Fibroblast of skin of left biceps (primary cell): ENCODE measurements at places on chromosomes 11 and 22.

GRCh38 chr11:120255519-120255866 is 15.6 kb downstream of the POU2F3 start:
- no peak for DNase-seq

GRCh38 chr22:20118300-20119020 is 1.4 kb upstream of the TRMT2A start:
- no peak for DNase-seq

DNA sequence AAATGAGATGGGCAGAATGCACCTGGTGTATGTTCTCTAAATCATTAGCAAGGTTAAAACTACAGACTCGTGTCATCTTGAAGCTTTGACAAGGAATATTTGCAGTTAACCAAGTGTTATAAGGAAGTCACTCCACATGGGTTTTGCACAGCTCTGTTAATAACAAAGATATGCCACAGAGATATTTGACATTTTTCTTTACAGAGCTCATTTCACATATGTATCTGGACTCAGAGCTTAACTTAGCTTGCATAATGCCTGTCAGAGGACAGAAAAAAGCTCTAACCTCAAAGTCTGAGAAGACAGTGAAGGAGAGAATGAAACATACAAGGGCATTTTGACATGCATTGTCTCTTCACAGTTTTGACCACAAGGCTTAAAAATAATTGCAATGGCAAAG is 105.5 kb downstream of the C11orf87 start:
- DNase-seq = peak; percentile 38

GRCh38 chr22:19331474-19331873 is 40.0 kb upstream of the CLTCL1 start:
- no peak for DNase-seq

GRCh38 chr22:22099194-22099486 is 116.6 kb upstream of the TOP3B start:
- no peak for DNase-seq

GRCh38 chr11:132535830-132536229 is 996.5 kb downstream of the OPCML start:
- no peak for DNase-seq

DNA sequence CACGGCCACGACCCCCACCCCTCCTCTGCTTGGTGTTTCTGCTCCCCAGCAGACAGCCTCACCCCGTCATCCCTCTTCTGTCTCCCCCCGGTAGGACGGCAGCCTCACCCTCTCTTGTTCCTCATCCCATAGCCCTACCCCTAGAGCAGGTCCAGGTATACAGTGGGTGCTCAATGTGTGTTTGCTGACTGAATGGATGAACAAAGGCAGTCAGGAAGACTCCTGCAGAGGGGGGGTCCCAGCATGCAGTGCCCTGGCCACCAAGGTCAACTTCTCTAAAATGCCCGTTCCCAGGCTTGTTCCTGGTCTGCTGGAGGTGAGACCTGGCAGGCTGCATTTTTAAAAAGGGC is 34.7 kb upstream of the FADD start:
- DNase-seq = no peak

DNA sequence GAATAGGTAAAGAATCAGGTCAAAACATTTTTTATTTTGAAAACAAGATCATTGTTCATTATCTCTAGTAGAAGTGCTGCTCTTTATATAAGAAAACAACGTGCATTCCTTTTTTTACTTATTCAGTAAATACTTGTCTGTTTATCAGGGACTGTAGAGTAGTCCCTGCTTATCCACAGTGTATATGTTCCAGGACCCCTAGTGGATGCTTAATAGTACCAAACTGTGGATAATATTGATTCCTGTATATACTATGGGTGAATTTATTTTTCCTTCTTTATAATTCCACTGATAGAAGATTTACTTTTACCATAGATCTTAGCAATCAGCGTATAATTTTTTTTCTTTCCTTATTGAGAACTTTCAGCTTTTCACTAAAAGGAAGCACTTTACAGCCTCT is 32.6 kb downstream of the CEP295 start:
- DNase-seq = no peak

DNA sequence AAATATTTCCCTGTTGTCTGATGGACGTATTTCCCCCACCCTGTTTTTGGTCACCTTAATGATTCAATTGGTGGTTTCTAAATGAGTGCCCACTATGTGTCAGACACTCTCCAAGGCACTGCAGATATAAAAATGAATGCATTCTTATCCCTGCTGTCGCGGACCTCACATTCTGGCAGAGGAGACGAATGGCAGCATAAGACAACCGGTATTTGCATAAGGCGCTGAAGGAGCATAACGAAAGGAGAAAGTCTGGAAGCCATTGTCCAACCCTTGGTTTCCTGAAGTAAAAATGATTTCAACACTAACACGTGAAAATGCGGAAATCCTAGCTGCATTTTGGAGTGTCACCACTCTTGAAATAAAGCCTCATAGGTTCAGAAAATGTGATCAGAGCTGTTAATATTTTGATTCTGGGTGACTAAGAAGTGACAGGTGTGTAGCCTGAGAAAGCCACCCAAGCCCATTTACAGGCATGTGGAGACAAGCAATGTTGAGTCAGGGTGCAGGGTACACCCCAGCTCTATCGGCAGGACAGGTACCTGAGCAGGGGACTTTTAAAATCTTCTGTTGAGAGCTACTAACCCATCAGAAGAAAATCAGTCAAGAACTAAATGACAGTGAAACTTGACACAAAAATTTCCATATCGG is 10.1 kb upstream of the GAB2 start:
- no peak for DNase-seq

DNA sequence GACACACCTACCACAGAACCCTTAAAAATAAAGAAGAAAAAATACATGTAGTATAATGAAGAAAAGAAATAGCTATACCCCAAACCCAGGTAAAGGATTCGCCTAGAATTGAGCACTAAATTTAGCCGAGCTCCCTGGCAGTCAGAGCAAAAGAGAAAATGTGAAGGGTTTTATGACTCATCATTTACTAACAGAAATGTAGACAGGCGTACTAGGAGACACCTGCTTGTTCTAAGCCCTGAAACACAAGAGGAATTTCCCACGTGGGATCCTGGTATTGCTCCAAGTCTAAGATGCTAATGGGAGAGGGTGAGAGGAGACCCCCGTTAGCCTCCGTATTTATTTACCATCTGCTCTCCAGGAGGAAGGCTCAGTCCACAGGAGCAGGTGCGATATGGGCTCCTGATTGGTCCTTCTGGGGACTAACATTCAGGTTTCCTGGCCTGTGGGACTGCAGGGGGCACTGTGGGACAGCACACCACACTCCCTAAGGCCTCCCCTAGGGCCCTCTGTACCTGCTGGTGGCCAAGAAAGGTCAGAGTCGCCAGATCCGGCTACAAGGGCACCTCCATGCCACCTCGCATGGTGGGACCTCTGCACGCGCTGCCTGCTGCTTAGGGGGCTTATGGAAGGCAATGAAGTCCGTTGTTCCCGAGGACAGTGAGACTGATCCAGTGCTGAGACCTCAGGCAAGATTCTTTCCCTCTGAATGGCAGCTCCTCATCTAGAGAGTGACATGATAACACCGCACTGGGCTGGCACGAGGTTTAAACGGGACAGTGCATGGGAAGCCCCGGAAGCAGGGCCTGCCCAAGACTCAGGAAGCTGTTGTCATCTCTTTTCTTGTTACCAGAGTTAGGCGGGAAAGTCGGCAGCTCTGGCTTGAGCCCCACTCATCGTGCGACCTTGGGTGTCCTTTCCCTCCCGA is 25.8 kb downstream of the KCNC1 start:
- no peak for DNase-seq

GRCh38 chr11:63770763-63771162 is 2.2 kb upstream of the ZFTA start:
- no peak for DNase-seq

DNA sequence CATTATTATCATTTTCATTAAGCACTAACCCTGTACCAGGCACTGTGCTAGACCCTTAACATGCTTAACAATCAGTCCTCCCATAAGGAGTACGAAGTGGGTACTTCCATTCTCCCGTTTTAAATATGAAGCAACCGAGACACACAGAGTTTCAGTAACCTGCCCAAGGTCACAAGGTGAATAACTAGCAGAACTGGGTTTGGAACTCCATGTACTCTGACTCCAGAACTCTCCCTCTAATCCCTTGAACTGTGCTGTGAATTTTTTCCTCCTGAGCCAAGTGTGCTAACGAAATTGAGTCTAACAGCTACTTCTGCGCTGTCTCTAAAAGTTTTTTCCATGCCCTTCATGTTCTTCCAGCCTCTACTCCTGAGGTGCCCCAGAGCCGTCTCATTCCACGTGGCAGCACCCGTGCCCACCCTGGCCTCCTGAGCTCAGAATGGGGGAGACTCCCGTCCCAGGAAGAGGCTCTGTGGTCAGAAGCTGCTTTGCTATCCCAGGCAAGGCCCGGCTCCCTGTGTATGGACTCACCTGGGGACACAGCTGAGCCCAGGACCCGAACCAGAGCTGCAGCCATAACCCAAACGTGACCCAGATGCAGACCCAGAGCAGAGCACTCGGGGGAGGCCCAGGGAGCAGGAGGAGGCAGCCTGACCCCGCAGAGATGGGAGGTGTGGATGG is 8.6 kb upstream of the TRIM29 start:
- no peak for DNase-seq

- DNase-seq = no peak
These were observed 294.4 kb downstream of the MN1 start for GRCh38 chr22:27507111-27507611.

- peak; percentile 19 for DNase-seq
These were observed 26.5 kb downstream of the SGSM3 start for GRCh38 chr22:40396882-40397281.

- DNase-seq = no peak
These were observed 39.7 kb downstream of the RRP8 start for GRCh38 chr11:6563667-6564066.

- DNase-seq = no peak
These were observed at the start of gene KCNQ1 for GRCh38 chr11:2444821-2445745. Gene KCNQ1, plus strand, starts transcription at chr11:2445008. Its CDS starts 91 bp downstream, at chr11:2445099.

DNA sequence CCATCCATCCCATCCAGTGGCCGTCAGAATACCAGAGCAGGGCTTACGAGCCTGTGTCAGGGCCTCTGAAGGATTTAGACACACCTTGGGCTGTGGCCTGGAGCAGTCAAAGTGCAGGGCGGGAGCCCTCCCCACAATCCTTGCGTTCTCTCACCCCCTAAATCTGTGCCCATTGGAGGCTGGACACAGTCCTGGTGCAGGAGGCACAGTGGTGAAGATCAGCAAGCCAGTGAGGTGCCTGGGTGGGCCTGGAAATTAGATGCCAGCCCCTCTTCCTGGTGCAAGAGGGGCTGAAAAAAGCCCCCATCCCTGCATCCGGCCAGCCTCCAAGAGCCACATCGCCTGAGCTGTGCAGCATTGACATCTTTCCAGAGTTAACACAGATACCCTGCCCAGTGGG is 1045.8 kb downstream of the TBC1D22A start:
- no peak for DNase-seq

GRCh38 chr11:125435461-125436238 is 60.4 kb downstream of the FEZ1 start:
- DNase-seq = no peak

DNA sequence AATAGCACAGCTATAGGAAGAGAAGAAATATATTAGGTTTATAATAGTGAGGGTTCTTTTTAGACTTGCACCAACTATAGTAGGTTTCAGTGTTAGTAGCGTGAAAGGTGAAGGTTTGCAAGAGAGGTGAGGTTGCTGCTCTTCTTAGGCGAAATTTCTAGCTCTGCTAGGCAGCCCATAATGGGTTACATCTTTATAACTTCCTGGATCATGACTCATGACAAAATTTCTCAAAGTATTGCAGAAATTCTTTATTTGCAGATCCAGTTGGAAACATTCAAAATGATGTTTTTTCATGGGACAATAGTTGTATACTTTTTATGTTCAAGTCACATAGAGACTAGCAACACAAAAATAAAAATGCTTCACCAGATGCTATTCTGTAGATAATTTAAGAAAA is 260.0 kb downstream of the SOX6 start:
- peak; percentile 20 for DNase-seq

- DNase-seq = no peak
These were observed 88.5 kb upstream of the FIBIN start for GRCh38 chr11:26905368-26905767.

DNA sequence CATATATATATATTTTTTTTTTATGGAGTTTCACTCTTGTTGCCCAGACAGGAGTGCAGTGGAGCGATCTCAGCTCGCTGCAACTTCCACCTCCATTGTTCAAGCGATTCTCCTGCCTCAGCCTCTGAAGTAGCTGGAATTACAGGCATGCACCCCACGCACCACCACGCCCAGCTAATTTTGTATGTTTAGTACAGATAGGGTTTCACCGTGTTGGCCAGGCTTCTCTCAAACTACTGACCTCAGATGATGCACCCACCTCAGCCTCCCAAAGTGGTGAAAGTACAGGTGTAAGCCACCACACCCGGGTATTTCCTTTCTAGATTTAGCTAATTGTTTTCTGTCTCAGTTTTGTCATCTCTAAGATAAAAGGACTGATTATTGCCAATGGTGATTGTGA is 821.1 kb downstream of the CNTN5 start:
- DNase-seq = no peak

GRCh38 chr11:94602430-94603372 is 35.5 kb downstream of the PIWIL4 start:
- DNase-seq = peak; percentile 25

GRCh38 chr11:64126796-64127195 is 39.1 kb downstream of the MACROD1 start:
- DNase-seq = no peak

DNA sequence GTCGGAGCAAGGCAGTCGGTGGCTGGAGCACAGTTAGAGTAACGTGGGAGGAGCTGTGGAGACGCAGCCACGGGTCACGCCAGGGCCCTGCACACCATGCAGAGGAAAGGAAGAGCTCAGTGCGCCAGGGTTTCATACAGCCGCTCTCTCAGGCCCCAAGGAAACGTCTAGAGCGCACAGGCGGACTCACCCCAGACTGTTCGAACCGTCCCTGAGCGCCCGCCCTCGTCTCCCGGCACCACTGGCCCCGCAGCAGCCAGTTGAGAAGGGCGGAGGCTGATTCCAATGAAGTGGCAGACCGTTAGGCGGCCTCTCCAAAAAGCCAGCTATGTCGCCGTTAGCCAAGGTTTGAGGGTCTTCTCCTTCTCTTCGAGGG is 483 bp upstream of the HYLS1 start:
- DNase-seq = no peak

- no peak for DNase-seq
These were observed 303.9 kb downstream of the ETS1 start for GRCh38 chr11:128283451-128283850.

- no peak for DNase-seq
These were observed 2.0 kb upstream of the KRTAP5-10 start for GRCh38 chr11:71563406-71563805.

DNA sequence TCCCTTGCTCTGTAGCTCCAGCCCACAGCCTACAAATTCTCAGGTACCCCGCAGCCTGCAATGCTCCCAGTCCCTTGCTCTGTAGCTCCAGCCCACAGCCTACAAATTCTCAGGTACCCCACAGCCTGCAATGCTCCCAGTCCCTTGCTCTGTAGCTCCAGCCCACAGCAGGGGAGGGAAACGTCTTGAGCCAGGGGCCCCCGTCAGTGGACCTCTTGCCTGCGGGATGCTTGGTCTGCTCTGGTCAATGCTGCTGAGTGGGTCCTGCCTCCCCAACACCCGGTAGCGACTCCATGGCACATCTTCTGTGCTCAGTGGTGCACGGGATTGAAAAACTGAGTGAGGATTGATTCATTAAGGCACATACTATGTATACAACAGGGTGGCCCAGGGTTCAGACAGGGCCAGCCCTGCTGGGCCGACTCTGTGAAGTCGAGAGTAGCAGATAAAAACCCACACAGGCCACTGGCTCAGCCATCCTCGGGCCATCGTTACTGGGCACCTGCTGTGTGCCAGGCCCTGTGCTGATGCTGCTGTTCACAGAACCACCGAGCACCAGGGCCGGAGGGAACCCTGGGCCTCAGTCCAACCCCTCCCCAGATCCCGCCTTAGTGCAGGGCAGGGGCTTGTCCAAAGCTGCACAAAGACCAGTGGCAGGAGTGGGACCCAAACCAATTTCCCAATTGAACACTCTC is 69.7 kb downstream of the MYO7A start:
- DNase-seq = no peak
